Motor neuron (in vitro differentiated cells): ENCODE measurements at places on chromosomes 13 and 19.

DNA sequence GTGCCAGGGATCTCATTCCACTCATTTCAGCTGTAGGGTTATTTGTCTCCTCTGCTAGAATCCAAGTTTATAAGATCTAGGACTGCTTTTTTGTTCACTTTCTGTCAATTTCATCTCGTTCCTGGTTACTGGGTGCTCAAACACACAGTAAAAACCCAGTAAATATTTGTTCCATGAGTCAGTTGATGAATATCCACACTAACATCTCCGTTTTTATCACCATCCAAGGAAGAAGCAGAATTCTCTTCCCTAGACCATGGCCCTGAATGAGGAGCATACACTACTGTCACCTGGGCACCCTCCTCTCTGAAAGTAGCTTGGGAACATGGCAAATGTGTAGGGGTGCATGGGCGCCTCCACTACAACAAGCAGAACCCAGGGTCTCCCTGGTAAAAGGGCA lies 390.8 kb downstream of the FOXO1 start:
- ATAC-seq, result no peak

DNA sequence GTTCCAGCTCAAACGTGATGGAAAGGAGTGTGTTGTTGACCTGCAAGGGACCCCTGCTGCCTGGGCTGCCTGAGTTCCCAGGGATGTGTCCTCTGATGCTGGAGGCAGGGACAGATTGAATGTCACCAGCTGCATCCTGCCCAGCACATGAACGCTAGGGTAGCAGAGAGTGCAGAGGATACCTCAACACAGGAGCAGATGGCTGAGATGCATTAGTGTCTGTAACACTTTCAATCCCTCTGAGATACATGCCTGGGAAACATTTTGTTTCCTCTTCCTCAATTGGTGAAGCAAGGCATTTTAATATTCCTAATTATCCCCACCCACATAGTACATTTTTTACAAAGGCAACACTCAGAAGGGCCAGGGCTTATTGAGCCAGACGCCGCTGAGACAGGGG lies 106.4 kb upstream of the UBL3 start:
- peak; percentile 69 for ATAC-seq

DNA sequence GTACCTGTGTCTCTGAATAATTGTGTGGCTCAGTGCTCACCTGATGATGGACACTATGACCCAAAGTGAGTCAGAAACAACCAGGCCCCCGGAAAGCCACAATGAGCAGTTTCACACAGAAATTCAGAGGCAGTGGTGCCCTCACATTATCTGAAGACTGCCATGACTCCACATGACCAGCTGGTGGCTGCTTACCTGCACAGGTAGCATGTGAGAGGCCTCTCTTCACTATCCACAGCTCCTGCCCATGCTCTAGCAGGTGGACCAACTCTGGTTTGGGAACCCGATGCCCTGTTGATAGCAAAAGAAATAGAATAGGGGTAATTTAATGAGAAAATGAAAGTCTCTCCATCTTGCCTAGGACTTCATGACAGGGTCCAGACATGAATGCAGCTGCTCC lies 7.2 kb downstream of the ZNF550 start:
- ATAC-seq, result no peak

- ATAC-seq, result no peak
Measured at GRCh38 chr19:29155683-29156082, 57.3 kb downstream of the UQCRFS1 start.

GRCh38 chr13:99425485-99426341 lies 75.6 kb upstream of the TM9SF2 start:
- no peak for ATAC-seq

DNA sequence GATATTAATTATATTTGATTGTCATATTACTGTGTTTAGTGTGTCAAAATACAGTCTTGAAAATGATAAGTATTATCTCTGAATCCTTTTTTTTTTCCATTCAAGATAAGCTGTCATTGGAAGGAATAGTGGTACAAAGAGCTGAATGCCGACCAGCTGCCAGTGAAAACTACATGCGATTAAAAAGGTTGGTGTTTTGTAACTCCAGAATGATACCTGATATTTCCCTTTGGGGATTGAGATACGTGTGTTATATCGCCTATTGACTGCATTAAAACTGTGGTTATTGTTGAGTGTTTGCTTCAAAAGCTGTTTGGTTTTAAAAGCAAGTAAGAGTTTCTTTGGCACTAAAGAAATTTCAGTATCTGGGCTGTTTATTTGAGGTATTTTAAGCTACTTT lies 6.5 kb upstream of the KCTD4 start:
- no peak for ATAC-seq

DNA sequence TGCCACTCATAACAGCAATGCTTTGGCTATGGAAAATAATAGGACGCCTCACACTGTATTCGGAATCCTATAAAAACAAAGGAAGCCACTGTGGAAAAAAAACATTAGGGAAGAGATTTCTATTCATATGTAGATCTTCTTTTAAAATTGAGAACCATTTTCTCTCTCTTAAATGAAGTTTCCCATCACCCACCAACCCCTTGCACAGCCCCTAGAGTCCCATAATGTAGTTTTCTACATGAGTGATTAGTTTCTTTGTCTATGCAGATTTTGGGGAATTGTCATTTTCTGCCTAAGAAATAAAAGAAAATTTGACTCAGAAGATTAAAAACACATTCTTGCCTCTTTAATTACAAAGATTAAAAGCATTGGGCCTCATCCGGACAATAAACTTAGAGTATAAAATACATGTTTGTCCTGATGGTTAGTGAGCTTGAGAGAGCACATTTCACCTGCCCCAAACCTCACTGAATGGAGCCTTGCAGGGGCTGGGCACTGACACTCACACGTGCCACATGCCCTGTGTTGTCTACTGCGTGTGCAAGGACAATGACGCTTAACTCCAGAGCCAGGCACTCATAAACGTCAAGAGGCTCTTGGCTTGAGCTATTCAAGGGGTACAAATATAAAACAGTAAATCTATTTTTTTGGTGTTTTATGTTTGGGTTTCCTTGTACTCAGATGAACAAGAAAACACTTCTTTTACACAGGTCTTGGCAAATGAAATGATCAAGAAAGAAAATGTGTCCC lies 40.0 kb upstream of the KL start:
- ATAC-seq, result no peak

DNA sequence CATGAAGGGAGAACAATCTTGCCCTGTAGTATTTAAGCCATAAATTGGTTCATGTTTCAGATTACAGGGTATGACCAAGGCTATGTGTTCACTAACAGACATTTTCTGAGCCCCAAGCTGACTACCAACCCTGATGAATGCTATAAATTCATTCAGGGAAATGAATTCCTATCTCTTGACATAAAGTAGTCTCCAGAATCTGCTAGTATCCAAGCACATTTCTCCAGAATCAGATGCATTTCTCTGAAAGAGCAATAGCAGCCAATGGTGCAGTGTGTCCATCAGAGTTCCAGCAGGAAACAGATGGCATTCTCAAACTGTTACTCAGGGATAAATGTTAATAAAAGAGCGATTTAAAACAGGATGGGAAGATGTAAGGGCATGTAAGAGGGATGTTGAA lies 226.4 kb downstream of the COG6 start:
- ATAC-seq, result no peak

GRCh38 chr19:16201011-16201391 lies 3.3 kb downstream of the AP1M1 start:
- no peak for ATAC-seq

GRCh38 chr19:30457484-30457883 lies 85.3 kb downstream of the ZNF536 start:
- no peak for ATAC-seq

- ATAC-seq, result no peak
Measured at GRCh38 chr13:114111577-114111976, 20.8 kb downstream of the RASA3 start.

DNA sequence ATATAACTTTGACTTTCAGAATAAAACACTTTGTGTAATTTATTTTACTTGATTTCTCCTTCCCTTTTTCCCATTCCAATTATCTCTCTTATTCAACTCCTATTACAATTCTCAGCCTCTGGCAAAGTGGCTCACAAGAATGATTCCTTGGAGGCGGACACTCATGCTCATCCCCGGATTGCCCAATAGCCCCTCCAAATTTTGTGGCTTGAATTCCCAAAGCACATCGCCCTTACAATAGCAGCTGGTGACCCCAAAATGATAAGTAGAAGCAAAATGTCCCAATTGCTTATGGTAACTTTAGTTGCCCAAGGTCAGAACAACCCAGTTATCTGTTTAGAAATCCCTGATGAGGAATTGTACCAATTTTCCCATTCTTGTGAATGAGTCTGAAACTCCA lies 1523.5 kb upstream of the PRR20A start:
- ATAC-seq, result no peak

- no peak for ATAC-seq
Measured at GRCh38 chr19:10091895-10092641, 6.0 kb downstream of the SHFL start.

DNA sequence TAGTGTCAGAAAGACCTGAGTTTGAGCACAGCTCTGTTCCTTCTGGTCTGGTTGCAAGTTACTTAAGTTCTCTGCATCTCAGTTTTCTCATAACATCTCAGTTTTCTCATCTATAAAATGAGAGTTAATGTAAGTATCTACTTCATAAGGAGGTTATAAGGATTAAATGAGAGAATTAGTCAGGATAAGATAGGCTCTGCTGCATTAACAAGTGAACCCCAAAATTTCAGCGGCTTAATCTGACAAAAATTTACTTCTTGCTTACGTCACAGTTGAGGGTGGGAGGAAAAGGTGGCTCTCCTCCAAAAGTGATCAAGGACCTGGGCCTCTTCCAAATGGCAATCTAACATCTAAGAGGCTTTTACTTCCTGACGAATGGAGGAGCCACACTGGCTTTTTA lies 31.5 kb upstream of the LRCH1 start:
- ATAC-seq, result no peak

DNA sequence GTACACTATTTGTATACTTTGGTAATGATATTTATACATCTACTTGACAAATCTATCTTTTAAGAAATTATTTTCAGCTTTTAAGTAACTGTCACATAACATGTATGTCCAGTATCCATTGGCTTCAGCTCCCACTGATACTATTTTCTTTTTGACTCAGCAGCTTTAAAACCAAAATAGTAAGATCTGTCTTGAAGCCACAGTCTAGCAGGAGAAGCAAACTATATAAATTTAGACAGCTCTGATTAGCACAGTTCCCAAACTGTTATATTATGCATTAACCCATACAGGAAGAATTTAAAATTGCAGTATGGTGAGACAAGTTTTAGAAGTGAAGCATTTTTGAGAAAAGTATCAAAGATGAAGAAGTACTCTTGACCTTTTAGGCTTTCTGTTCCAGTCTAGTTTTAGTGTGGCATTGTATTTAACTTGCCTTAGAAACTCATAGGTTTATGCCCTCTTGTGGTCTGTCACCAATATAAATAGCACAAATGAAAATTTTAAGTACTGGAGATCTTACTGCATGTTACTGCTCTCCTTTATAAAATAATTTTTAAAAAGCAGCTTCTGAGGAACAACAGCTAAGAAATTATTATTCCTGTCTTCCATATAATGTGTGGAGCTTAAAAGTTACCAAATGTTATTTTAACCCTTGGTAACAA lies 24.7 kb downstream of the URI1 start:
- no peak for ATAC-seq

GRCh38 chr13:29676941-29677452 lies 81.5 kb upstream of the SLC7A1 start:
- ATAC-seq, result no peak

DNA sequence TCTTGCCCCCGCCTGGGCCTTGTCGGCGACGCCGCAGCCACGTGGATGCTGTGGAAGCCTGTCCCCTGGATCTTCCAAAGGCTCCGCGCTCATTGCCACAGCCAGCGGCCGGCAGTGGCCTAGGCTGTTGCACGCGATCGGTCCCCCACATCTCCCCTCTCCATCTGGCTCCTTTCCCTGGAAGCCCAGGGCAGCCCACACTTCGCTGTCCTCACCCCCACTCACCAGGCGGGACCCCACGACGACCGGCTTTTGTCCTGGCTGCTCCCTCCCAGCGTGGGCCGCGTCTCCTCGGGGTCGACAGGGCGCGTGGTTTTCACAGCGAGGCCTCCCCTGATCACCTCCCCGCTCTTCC lies 605 bp upstream of the TEX30 start:
- no peak for ATAC-seq

DNA sequence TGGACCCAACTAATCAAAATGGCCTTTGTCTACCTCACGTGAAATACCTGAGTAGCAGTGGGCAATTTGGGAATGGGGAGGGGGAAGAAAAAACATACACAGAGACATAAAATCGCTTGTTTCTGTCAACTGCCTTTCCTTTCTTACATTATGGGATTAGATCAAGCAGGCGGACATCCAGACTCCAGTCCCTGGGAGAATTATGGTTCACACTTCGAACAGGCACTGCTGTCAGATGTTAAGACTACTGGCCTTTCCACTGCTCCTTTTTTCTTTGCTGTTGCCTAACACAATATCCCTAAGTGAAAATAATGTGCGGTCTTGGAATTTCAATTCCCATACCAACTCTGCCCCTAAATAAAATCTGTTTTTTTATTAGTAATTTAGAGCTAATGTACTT lies 1719.7 kb upstream of the SLC10A2 start:
- ATAC-seq, result no peak

GRCh38 chr19:50663482-50663790 lies 14.2 kb downstream of the C19orf81 start:
- ATAC-seq, result no peak

- no peak for ATAC-seq
Measured at GRCh38 chr13:33908116-33908515, 90.2 kb downstream of the RFC3 start.

DNA sequence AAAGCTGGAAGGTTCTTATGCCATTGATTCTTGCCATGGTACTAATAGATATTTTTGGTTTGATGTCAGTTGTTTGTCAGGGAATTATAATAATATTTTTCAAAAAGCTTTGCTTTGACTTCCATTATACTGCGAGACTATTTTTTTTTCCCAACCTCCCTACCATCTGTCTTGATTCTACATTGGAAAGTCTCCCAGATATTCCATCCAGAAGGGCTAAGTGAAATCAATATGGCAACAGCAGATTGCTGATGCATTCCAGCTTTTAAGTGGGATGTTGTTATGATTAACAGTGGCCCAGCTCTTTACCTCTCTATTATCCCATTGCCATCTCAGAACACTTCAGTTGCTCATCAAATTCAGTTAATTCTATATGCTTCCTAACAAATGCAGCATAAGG lies 247.4 kb downstream of the OXGR1 start:
- ATAC-seq, result no peak

- no peak for ATAC-seq
Measured at GRCh38 chr19:51524666-51525264, 6.7 kb downstream of the SIGLEC6 start.

DNA sequence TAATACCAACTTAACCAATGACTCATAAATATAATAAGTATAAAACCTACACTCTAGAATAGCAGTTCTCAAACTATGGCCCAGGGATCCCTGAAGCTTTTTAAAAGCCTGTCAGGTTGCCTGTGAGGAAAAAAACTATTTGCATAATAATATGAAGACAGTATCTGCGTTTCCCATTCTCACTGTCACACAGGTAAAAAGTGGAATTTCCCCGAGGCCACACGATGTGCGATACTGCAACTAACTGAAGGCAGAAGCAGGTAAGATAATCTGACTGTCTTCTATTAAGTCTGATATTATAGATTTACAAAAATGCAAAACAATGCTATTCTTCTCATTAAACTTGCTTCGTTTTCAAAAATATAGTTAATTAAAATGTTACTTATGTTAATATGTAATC lies 52.5 kb upstream of the EEF1AKMT1 start:
- no peak for ATAC-seq
